ENCODE measurements at places on chromosomes 7 and 10.

GRCh38 chr7:155553871-155554270, 7.5 kb upstream of the CNPY1 start:
- no peak for DNase-seq

DNA sequence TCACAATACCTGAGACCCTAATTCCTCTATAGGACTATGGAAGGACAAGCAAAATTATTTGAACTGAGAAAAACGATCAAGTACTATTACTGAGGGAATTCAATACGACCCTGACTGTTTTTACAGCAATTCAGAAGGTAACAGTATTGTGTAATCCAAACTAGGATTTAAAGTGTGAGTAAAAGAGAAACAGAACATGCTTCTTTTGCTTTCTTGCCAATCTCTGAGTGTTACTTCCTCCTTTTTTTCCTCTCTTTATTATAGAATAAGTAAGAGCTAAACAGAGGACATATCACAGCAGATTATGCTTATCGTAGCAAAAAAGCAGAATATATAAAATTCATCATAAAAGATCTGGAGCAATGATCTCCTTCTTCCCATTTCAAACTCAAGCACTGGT, 292.1 kb downstream of the THSD7A start:
- no peak for DNase-seq

DNA sequence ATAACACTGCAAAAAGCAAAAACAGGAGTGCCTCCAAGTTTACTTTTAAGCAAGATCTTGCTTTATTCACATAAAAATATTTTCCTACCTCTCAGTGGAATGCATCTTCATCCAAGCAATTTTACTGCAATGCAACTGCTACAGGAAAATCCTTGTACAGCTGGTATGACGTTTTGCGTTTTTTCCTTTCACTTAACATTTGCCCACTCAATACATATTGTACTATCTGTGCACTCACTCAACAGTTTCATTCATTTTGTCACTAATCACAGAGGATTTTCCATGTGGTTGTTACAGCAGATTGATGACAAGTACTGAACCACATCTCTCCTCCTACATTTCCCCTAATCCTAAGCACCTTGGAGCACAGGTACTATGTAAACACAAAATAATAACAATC, 222.0 kb upstream of the IMMP2L start:
- no peak for DNase-seq

- no peak for DNase-seq
Observed at GRCh38 chr10:23192712-23193434, 761 bp downstream of the PTF1A start.

- no peak for DNase-seq
Observed at GRCh38 chr10:90148116-90148855, 446.9 kb downstream of the KIF20B start.

GRCh38 chr7:74240482-74240881, 13.7 kb downstream of the RFC2 start:
- no peak for DNase-seq

DNA sequence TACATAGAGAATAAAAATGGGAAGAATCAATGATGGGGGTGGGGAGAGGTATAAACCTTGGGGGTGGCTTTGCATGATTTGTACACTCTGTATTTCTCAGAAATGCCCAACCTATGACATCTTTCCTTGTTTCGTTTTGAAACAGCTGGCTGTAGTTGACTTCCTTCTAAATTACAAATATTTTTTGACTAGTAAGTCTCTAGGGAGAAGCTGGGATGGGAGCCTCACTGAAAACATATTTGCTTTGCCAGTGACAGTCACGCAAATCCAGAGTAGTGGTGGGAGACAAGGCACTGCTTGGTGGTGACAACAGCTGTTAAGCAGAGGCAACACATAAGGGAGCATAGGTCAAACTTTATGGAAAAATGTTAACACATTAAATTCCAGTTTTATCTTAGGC, 440.5 kb downstream of the SEMA3D start:
- DNase-seq: no peak
